ENCODE measurements at places on chromosomes 3 and 15. TPM values are rescaled to one million over a fixed set of nuclear protein-coding genes. Genes with fewer than 3 reads are reported as not detected.

- DNase-seq, result no peak
Observed at GRCh38 chr15:26565542-26565941, 207.3 kb downstream of the GABRB3 start.

DNA sequence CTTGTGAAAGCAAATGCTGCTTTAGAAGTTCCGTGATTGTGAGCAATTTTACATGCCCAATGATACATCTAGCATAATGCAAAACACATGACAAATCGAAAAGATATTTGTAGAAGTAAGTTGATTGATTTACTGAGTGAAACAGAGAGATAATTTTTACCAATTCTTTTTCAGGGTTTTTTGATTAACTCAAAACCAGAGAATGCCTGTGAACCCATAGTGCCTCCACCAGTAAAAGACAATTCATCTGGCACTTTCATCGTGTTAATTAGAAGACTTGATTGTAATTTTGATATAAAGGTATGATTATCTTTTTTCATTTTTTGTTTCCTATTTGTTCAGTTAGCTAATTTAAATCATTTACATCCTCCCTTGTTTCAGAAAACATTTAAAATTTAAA, 58.8 kb downstream of the RNF13 start:
- DNase-seq, result no peak

GRCh38 chr3:71380096-71380495, 203.4 kb downstream of the FOXP1 start:
- no peak for DNase-seq

DNA sequence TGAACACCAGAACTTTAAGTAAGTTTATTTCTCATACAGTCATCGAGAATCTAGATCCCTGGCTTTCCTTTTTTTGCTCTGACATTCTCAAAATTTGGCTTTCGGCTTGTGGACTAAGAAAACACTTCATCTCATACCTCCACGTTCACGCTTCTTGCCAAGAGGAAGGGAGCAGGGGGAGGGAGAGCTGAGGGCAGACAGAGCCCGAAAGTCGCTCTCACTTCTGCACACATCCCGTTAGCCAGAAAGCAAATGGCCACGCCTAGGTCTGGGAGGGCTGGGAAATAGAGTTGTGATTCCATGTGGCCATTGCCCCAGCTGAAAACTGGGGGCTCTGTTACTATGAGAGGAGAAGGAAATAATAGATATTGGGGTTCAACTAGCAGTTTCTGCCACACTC, 57.3 kb downstream of the MAP6D1 start:
- DNase-seq, result no peak

GRCh38 chr3:117563063-117563462, 853.5 kb downstream of the TUSC7 start:
- no peak for DNase-seq

DNA sequence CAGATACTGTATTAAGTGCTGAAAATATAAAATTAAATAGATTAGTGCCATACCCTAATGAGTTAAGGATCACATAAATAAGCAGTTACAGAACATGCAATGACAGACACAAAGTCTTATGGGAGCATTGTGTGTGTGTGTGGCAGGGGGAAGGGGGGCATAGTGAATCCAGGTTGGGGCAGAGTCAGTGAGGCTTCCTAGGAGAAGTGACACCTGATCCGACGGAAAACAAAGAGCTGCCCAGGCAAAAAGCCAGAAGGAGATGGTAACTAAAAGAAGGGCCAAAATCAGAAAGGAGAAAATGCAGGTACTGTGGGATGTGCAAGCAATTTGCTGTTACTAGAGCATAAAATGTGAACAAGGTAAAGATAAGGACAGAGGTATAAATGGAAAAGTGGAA, 80.1 kb upstream of the CHRM5 start:
- no peak for DNase-seq

GRCh38 chr3:172201136-172201869, 161.9 kb downstream of the FNDC3B start:
- DNase-seq, result peak; percentile 90

DNA sequence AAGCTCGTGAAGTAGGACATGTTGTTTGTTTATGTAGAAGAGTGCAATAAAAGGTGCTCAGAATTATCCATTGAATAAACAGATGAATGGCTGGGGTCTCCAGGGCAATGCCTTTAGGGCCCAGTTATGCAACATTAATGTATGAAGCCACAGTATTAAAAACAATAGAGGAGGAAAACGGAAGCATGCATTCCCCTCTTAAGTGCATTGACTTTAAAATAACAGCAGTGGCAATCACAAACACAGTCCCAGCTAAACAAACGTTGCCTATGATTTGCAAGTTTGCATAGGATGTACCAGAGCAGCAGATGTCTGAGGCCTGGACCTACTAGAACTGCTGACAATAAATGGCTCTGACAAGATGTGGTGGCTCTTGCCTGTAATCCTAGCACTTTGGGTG, 60.6 kb upstream of the GCNT3 start:
- DNase-seq, result no peak

- DNase-seq, result no peak
Observed at GRCh38 chr3:105436687-105437086, 70.0 kb downstream of the ALCAM start.

GRCh38 chr3:32237670-32238452, 619 bp upstream of the CMTM8 start:
- peak; percentile 2 for DNase-seq

DNA sequence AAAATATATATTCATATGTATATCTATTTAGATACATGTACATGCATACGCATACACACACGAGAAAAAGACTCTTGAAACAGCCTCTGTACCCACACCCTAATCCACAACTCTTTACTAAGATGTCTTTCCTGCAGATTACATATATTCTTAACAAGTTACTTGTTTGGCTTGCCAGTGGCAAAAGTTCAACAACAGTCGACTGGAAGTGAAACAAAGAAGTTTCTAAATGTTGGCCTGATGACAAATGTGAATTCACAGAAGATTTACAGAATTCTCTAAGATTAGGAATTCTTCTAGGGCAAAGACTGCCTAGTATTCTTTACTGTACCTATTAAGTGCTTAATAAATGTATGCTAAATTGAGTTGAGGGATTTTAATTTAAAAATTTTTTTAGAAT, 116.8 kb downstream of the CDIN1 start:
- DNase-seq, result peak; percentile 9

DNA sequence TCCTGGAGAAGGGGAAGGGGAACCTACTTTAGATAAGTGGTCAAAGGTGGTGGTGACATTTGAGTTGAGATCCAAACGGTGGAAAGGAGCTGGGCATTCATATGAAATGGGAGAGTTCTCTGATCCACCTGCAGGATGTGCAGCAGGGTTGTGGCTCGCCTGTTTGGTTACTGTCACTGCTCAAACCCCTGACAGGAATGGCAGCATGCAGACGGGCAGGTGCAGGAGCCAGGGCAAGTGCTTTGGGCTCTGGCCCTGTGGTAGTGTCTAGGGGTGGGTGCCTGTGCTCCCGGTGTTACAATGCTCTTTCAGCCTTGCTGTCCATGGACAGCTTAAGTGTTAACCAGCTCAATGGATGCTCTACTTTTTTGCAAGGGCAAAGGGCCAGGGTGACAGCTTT, 18.5 kb downstream of the PAQR9 start:
- no peak for DNase-seq

DNA sequence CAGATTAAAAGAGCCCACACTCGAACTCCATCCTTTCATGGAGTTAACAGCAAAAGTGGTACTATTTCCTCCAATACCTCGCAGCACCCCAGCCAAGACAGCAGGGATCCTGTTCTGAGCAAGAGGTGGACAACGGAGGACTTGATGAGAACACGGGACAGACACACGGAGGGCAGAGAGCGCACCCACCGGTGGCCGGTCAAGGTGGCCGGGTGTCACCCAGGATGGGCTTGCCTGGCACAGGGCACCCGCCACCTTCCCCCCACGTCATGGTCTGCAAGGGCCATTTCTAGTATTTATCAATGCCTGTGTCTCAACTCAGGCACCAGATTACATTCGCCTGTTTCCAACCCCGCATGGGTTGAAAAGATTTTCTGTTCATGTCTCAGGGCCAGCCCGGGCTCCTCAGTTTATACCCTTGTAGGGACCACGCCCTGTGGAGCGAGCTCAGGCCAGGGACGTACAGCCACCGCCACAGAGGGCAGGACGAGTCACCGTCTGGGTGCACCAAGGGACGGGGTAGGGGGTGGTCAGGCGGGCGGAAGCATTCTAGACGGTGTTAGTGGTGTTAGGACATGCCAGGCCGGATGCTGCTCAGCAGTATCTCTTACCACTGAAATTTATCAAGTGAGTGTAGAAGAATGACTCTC, 64.2 kb downstream of the CYFIP1 start:
- no peak for DNase-seq

- no peak for DNase-seq
Observed at GRCh38 chr15:43253431-43254403, 13.0 kb downstream of the TGM5 start.

DNA sequence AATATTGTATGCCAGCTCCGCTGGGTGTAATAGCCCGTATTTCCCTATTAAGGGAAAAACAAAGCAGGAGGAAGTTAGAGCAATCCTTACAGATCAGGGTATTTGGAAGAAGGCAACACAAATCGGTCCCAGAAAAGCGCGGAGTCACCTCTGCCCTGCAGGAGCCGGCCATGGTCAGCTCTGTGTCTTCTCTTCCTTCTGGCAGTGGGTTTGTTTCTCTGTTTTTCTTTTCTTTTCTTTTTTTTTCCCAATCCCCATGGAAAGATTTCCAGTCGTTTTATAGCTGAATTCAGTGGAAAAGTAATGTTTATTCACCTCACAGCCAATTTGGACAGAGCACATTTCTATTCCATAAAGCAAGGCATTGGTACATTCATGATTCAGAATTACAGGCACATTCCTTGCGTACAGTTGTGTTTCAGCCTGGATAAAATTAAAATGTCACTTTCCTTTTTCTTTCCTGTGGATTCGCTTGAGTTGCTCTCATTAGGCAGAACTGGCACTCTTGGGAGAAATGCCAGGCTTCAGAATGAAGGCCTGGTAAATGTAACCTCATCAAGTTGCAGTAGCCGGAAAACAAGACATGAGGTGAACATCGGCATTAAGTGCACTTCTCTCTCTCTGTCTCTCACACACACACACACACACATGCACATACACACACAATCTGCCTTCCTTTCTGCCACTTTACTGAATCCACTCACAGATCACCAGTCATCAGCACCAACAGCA, 204.5 kb upstream of the UBE2E1 start:
- peak; percentile 48 for DNase-seq

- no peak for DNase-seq
Observed at GRCh38 chr3:141330235-141330634, 38.1 kb upstream of the ZBTB38 start.

- no peak for DNase-seq
Observed at GRCh38 chr3:185280572-185281365, 26.9 kb upstream of the EHHADH start.

DNA sequence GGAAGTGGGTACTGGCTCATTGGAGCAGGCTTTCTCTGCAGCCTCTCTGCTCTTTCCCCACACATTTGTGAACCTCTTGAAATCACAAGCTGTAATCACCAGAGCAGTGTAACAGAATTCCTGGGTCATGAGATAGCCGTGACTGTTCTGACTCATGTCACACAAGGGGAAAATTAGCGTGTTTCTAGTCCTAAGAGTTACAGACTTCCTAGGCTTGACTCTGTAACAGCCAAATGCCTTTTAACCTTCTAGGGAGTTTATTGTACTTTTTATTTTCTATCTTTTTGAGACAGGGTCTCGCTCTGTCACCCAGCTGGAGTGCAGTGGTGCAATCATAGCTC, 54.7 kb upstream of the TRAK1 start:
- peak; percentile 93 for DNase-seq

DNA sequence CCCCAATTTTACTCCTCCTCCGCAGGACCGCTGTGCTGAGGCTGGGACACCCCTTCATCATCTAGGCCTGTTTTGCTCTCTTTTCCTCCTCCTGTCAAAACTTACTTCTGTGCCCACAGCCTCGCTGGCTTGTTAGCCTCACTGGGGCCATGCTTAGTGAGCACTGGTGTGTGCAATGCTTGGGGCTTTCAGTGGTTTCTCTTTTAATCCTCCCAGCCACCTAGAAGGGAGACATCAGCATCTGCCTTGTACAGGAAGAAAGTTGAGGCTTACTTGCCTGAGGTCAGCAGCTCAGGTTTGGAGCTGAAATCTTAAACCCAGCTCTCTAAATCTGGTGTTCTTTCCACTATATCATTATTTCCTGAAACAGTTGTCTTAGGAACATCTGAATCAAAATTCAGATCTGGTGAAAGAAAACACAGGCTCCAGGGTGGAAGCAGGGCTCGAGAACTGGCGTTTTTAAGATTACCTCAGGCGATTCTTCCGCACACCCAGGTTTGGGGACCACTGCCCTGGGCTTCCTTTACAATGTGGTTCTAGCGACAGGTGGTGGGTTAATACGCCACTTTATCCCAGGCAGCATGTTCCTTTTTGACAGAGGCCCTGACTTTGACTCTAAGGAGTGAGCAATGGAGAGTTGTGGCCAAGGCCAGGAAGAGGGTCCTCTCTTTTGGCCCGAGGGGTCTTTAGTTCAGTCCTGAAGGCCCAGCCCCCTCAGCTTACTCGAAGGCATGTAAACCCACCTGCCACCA, 3.8 kb downstream of the THSD4 start:
- DNase-seq, result no peak

DNA sequence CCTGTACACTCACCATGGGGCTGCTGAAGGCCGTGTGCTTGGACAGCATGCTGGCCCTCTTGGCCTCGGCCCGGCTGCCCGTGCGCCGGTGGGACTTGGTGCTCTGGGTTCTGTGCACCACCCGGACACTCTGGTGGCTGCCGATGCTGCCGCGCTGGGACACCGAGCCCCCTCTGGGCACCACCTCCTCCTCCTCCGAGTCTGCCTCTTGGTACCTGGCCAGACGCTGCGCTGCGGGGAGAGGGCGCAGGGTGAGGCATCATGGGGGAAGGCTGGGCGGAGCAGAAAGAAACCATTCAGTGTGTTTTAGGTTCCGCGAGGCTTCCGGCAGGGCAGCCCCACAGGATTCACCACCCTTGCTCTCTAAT, 145.0 kb downstream of the ATP10A start:
- DNase-seq, result no peak

DNA sequence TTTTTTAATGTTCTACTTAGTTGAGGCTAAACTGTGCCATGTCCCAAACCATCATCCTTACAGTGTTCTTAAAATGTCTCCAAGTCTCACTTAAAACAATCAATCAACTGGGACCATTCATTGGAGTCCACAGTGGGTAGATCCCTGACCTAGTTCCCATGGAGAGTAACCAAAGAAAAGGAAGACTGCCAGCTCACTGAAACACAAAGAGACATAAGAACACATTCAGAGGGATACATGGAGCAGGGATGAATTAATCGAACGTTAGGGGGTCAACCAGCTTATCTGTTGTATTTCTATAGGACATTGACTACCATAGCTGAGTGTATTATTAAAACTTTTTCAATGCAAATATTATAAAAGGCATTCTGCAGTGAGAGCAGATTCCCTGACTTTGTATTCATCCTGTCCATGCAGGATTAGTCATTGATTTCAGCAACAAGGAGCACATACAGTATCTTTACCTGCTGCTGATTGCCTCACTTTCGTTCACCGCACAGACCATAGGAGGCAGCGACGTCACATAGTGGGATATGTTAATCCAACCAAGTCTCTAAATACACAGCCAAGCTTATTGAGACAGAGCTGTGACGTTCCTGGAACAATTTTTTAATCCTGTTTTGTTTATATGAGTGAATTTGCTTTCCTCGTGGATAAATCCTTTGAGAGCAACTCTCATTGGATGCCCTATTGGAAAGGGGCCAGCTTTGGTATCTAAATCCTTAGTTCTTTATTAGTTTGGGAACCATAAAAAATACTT, 364.9 kb upstream of the RBMS3 start:
- peak; percentile 21 for DNase-seq

The KNG1 gene
- 1.4 TPM for total RNA-seq

The SLC9C1 gene
- total RNA-seq, result 4.1 TPM

The PAQR9 gene
- 7.9 TPM for total RNA-seq

The ZMYND10 gene
- total RNA-seq, result 5.3 TPM

The AQP9 gene
- 1.9 TPM for total RNA-seq

The ALS2CL gene
- total RNA-seq, result 8.7 TPM

The CPN2 gene
- not detected for total RNA-seq

Measured in umbilical cord (tissue), 2 donors.